CD4-positive, alpha-beta T cell treated with Interferon alpha-2 for 1 hour (primary cell): ENCODE measurements at places on chromosomes 1 and 21.

DNA sequence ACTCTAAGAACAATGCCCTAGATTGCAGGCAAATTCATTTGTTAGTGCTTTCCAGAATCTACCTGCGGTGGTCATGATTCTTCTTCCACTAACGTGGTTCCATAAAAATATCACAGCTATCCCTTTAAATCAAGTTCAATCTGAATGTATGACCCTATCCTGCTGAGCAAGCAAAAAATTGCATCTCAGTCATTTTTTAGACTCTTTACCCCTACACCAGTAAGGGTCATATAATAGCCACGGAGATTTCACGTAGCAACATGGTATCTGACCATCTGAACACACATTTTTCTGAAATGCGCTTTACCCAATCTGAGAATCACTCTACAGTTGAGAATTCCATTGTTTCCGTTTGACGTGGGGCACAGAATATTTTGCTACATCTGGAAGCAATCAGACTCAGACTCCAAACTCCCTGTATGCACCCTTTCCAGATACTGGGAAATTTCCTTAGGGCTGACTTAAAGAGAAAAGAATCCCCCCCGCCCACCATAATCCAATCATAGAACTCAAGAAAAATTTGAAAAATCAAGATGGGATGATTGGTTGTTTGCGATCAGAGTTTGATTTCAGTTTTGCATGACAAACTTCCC lies 699.2 kb upstream of the ZP4 start:
- no peak for DNase-seq

- no peak for DNase-seq
Measured at GRCh38 chr21:42843056-42843455, 36.3 kb downstream of the WDR4 start.

DNA sequence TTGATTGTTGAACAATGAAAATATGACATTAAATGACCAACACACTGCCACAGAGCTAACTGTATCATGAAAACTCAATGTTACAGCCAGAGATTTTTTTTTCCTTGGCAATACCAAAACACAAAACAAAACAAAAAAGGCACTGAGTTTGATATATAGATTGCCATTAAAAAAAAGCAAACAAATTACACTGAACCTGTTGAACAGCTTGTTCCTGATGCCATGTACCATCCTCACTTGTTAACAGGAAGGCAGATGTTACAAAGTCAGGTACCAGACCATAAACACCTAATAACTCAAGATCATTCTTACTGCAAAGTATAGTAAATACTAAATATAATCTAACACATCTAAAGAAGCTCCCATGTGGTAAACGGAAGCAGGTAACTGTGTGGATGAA lies 75.2 kb downstream of the ZNF644 start:
- DNase-seq: no peak

DNA sequence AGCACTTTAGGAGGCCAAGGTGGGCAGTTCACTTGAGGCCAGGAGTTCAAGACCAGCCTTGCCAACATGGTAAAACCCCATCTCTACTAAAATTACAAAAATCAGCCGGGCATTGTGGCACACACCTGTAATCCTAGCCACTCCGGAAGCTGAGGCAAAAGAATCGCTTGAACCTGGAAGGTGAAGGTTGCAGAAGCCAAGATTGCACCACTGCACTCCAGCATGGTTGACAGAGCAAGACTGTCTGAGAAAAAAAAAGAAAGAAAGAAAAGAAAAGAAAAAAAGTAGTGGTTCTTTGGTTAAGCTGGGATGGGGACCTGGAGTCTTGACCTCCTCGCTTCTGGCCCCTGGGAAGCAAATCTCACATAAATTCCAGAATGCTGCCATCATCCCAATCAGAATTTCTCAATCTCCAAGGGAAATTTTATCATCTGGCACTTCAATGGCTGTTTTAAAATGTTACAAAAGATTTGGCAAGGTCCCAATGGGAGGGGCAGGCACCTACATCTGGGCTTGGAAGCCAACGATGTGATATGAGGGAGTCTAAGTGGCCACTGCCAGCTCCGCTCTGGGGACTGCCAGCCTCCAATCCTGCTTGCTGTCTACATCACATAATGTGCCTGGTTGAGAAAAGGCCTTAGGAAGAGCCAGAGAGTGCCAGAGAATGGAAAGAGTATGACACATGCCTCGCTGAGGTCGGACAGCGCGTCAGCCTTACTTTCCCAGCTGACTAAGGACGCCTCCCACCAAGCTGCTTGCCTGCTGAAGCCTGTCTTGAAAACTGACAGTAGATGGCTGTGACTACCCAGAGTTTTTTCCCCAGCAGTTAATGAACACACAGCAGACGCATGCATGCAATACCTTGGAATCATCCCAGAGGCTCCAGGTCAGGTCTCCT lies 42.1 kb upstream of the SRP9 start:
- no peak for DNase-seq

DNA sequence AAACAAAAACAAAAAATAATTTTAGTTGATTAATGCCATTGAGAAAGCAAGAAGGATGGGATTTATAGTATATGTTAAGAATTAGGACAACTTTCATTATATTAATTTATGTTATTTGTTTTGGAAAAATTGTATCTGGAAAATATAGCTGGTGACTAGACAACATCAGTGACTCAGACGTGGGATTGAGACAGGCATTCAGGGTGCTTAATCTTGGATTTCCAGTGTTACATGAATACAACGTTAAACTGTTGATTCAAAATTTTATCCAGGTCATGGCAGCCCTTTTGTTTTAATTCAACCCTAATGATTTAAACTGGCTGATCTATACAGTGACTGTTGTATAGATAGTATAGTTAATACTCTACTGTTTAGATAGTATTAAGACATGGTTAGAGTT lies 827.1 kb upstream of the B3GALT2 start:
- DNase-seq: no peak

- DNase-seq: peak; percentile 73
Measured at GRCh38 chr1:37946703-37947360, at the start of gene INPP5B. Gene INPP5B, minus strand, starts transcription at chr1:37947053. Its CDS starts 745 bp downstream, at chr1:37946308.

GRCh38 chr1:6870086-6870485 lies 84.8 kb downstream of the CAMTA1 start:
- no peak for DNase-seq

DNA sequence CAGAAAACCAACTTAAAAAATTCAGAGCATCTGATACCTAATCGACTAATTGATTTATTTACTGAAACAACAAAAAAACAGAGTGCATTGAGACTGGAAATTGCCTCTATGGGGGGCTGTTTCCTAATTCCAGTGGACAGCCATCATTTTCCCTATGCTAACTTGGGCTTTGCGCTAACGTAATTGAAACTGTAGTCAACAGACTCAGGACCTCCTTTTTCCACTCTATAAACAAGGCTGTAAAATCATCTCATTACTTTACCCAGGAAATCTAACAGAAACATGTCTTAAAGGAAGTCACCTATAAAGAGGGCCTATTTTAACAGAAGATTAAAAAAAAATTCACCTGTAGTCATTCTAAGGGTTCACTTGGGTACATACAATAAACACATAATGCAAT lies 2.1 kb downstream of the ERG start:
- no peak for DNase-seq

GRCh38 chr1:50851034-50851433 lies 109.0 kb downstream of the FAF1 start:
- no peak for DNase-seq

- no peak for DNase-seq
Measured at GRCh38 chr1:231172411-231172810, 10.6 kb downstream of the TRIM67 start.

DNA sequence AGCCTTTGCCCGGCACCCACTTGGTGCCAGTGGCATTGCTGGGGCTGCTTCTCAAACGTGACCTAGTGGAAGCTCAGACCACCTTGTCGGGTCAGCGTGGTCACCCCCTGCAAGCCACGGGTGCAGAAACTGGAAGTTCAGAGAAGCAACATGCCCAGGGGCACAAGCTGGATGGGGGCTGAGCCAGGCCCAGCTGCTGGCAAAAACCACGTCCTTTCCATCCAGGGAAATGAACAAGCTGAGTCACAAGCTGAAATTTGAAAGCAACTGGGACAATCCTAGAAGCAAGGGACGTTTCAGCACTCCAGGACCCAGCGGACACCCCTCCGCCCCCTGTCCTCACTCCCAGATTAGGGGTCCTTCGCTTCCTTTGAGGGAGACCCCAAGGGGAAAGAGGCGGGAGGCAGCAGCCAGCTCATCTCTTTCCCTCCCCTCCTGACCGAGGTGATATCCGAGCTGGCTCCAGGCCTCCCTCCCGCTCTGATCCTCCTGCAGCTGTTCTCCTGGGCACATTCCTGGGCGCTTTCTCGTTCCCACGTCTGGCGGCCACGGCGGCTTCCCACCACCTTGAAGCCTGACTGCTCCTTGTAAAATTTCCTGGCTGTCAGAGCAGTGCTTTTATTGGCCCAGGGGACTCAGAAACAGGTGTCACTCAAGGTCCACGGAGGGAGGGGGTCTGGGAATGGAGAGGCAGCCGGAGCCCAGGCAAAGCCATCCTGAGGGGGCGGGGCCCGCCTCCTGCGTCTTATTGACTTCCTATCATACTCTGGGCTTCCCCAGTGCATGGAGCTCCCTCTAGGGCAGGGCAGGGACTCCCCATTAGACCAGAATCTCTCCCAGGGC lies 62.8 kb downstream of the PAX7 start:
- DNase-seq: no peak

DNA sequence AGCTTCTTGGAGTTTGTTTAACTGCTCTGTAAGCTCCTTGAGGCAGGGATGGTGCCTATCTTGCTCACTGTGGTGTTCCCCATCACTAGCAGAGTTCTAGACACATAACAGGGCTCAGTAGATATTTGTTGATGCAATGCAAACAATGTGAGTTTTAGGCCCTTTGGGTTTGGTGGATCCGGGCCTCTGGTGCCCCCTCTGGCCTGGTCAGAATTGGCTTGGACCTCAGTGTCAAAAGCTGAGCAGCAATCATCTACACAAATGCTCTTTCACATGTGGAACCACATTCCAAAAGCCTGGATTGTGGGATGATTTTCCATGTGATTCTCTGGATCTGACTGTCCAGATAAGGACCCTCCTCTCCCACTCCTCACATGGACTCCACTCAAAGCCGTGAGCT lies 53.4 kb upstream of the BCAR3 start:
- DNase-seq: no peak

- no peak for DNase-seq
Measured at GRCh38 chr1:96741335-96741734, 19.8 kb downstream of the PTBP2 start.

DNA sequence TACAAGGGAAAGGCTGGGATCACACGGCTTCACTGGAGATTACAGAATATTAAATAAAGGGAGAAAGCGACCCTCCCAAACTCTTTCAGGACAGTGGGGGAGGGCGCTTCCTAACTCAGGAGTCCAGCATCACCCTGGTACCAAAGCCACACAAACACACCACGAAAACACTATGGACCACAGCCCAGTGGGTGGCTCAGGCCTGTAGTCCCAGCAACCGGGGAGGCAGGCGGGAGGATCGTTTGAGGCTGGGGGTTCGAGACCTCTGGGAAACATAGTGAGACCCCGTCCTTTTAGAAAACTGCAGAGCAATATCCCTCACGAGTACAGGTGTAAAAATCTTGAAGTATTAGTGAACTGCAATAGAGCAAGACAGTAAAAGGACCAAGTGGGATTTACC lies 16.0 kb downstream of the TRIM11 start:
- DNase-seq: no peak

DNA sequence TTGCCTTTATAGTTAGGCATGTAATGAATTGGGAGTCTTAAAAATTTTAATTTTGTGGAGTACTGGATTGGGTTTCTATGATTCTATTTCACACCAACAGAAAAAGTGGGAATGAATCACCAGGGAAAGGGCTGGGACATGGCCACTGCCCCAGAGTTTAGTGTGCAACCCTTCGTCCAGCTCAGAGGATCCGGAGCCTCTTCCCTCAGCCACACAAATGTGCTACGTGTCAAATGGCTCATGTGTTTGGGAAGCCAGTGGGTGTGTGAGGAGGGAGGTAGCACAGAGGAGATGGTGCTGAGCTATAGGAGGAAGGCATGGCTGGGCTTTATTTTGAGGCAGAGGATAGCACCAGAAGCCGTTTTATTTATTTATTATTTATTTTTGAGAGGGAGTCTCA lies 247.3 kb downstream of the SIPA1L2 start:
- DNase-seq: no peak

GRCh38 chr1:153805886-153806719 lies 30.9 kb downstream of the SLC27A3 start:
- no peak for DNase-seq

- no peak for DNase-seq
Measured at GRCh38 chr1:2330035-2330434, 61.3 kb downstream of the MORN1 start.

DNA sequence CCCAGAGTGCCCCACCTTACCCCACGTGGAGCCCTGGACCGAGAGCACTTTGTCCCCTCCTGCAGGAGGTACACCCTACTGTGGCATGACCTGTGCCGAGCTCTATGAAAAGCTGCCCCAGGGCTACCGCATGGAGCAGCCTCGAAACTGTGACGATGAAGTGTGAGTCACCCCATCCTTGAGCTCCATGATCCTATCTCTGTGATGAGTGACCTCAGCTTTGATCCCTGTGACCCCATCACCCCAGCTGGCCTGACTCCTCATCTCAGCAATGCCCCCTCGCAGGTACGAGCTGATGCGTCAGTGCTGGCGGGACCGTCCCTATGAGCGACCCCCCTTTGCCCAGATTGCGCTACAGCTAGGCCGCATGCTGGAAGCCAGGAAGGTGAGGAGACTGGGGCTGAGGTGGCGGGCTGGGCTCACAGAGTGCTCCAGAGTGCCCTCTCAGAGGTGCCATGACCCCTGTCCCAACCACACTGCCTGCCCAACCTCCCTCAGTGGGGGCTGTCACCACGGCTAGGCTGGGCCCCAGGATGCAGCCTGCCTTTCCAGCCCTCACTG lies 16.2 kb upstream of the MPL start:
- no peak for DNase-seq

DNA sequence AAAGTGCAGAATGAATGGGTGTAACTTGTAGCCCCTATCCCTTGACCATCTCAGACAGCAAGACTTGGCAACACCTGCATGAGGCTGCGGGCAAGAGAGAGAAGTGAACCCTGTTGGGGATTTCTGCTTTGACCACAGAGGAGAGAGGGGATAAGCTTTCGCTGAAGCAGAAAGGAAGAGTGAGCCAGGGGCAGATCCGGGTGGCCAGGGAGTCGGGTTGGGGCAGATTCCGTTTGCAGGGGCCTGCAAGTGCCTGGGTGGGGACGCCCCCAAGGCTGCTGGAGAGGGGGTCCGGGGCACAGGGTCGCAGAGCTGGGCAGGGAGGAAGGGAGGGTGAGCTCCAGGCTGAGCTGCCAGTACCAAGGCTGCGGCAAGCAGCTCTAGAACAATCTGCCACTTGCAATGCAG lies 25.3 kb upstream of the PIK3CD start:
- peak; percentile 51 for DNase-seq

GRCh38 chr1:186286615-186287315 lies 88.3 kb downstream of the TPR start:
- no peak for DNase-seq
